ENCODE measurements at places on chromosomes 1 and 21. TPM values are rescaled to one million over a fixed set of nuclear protein-coding genes. Genes with fewer than 3 reads are reported as not detected.

DNA sequence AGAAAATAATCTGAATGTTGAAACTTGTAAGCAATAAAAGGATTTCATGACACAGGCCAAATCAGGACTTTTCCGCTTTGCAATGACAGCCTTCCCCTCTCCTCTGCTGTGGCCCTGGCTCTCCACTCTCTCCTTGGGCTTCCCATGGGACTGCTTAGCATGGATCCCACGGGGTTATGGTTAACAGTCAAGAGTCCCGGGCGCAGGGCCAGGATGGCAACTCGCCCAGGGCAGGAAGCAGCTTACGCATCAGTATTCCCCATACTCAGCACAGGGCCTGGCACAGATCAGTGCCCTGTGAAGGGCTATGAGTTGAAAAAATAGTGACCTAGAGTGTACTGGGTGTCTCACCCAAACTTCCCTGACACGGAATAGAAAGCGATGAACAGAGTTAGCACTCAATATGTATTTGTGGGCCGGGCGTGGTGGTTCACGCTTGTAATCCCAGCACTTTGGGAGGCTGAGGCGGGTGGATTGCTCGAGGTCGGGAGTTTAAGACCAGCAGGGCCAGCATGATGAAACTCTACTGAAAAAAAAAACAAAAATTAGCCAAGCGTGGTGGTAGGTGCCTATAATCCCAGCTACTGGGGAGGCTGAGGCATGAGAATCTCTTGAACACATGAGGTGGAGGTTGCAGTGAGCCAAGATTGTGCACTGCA, 29.1 kb upstream of the GRHL3 start:
- H3K27ac ChIP-seq = no peak overlapping the region
- H3K36me3 ChIP-seq = no peaks in the 10 kb centered on the region
- no peak overlapping the region for H3K4me3 ChIP-seq
- H3K27me3 ChIP-seq = no peaks in the 10 kb centered on the region

GRCh38 chr21:44927259-44927586, 6.5 kb upstream of the ITGB2 start:
- H3K4me3 ChIP-seq = peak overlapping the region; percentile 96
- peaks cover 71% of the 10 kb centered on the region for H3K4me1 ChIP-seq
- H3K27me3 ChIP-seq = no peaks in the 10 kb centered on the region
- DNase-seq = no peak
- no peaks in the 10 kb centered on the region for H3K36me3 ChIP-seq
- peak overlapping the region; percentile 38 for H3K27ac ChIP-seq

- DNase-seq = no peak
- H3K27ac ChIP-seq = no peak overlapping the region
- peaks cover 34% of the 10 kb centered on the region for H3K27me3 ChIP-seq
- no peaks in the 10 kb centered on the region for H3K36me3 ChIP-seq
- H3K4me1 ChIP-seq = peaks cover 12% of the 10 kb centered on the region
Observed at GRCh38 chr1:6425658-6426057, 1.1 kb downstream of the ESPN start.

DNA sequence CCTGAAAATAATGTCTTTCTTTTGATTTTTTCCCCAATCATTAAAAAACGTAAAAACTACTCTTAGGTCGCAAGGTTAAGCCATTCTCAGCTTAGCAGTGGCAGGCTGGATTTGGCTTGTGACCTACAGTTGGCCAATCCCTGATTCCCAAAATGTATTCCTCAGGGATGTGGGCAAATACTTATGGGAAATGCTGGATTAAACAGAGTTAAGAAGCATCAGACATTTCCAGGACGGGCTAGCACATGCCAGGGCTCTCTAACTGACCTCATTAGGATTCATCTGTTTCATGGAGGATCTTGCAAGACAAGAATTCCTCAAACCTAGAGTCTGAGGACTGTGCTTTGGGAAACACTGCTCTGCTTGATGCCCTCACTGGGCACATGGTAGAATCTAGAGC, 982 bp upstream of the IL24 start:
- no peak overlapping the region for H3K27ac ChIP-seq
- H3K4me3 ChIP-seq = no peak overlapping the region
- no peaks in the 10 kb centered on the region for H3K27me3 ChIP-seq
- DNase-seq = no peak

- H3K4me1 ChIP-seq = no peaks in the 10 kb centered on the region
- H3K27me3 ChIP-seq = no peaks in the 10 kb centered on the region
- H3K4me3 ChIP-seq = no peak overlapping the region
- no peaks in the 10 kb centered on the region for H3K36me3 ChIP-seq
- H3K27ac ChIP-seq = no peak overlapping the region
- no peak for DNase-seq
Observed at GRCh38 chr1:170707959-170708655, 44.2 kb downstream of the PRRX1 start.

DNA sequence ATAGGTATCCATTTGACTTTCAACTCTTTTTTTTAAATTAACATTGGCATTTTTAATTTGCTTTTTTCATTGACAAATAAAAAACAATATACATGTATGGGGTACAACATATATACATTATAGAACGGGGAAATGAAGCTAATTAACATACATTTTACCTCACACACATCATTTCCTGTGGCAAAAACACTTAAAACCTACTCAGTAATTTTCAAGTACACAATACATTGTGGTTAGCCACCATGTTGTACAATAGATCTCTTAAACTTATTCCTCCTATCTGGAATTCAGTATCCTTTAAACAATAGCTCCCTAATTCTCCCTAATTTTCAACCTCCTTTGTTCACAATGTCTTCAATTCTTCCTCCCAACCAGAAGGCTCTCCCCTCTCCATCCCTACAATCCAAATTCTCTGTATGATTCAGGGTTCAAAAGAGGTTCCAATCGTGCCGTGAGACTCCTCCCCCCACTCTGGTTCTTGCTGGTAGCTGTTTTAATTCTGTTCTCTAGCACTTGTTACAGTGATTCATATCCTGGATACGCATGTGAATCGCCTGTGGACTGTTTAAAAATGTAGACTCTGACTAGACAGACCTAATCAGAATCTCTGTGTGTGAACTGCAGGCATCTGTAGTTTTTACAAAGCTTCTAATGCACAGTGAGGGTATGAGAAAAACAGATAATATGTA, 87.6 kb upstream of the DUSP10 start:
- peaks cover 27% of the 10 kb centered on the region for H3K4me1 ChIP-seq
- H3K27me3 ChIP-seq = no peaks in the 10 kb centered on the region
- peak; percentile 40 for DNase-seq
- H3K4me3 ChIP-seq = peak overlapping the region; percentile 20
- H3K27ac ChIP-seq = peak overlapping the region; percentile 70

DNA sequence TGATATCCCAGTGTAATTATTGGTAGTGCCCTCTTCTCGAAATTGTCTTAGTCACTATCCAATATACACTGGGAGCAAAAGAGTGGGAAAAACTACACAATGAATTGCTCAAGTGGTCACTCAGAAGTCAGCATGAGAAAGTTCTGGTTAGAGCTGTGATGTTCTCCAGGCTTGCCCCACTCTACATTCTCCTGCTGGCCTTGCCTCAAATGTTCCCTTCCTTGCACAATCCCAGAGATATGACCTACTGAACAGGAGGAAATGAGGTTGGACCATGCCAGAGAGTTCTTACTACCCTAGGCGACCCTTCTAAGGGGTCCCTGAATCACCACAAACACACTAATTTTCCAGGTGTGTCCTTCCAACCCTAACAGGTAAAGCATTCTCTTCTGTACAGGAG, 40.8 kb downstream of the GLUL start:
- DNase-seq = no peak
- no peak overlapping the region for H3K27ac ChIP-seq
- H3K36me3 ChIP-seq = no peaks in the 10 kb centered on the region
- no peak overlapping the region for H3K4me3 ChIP-seq
- H3K4me1 ChIP-seq = no peaks in the 10 kb centered on the region

GRCh38 chr1:215720126-215720525, 153.0 kb downstream of the KCTD3 start:
- H3K36me3 ChIP-seq = no peaks in the 10 kb centered on the region
- no peak overlapping the region for H3K27ac ChIP-seq
- no peaks in the 10 kb centered on the region for H3K27me3 ChIP-seq
- H3K4me1 ChIP-seq = no peaks in the 10 kb centered on the region

The ECM1 gene
- total RNA-seq = 1.3 TPM

DNA sequence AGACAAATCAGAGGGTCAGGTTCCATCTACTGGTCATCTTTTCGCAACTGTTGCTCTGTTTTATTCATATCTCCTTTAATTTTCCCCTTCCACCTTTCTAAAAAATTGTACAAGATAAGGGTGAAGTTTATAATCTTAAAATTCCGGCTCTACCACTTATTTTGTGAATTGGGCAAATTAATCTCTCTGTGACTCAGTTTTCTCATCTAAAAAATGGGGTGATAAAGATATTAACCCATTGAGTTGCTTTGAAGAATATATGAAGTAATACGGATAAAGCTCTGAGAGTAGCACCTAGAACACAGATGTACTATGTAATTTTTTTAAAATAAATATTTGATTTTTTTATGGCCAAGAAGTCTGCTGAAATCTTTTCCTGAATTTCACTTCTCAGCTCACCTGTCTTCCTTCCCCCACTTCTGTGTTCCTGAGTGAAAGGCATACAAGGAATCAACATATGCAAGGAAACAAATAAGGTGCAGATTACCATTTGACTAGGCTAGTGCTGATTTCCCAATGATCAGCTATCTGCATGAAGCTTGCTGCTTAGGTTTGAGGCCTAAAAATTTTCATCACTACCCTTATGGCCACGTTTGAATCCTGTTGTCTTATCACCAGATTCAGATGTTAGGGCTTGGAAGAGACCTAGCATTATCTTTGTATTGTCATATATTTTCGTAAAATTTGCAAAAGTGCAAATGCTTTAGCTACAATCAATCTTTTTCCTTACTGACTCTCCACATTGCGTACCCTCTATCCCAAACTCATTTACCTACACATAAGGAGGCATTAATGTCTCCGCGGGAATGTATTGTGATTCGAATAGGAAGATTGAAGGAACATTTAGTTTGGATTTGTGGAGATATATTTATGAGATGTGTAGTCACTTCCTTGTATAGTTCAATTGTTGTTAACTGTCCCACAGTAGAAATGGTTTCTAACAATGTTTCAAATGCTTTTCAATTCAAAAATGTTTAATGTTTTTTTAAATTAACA, 718.3 kb upstream of the PTBP2 start:
- H3K36me3 ChIP-seq = no peaks in the 10 kb centered on the region
- H3K4me1 ChIP-seq = no peaks in the 10 kb centered on the region
- no peak for DNase-seq
- no peaks in the 10 kb centered on the region for H3K27me3 ChIP-seq
- H3K27ac ChIP-seq = no peak overlapping the region

The WNT3A gene
- total RNA-seq = not detected

GRCh38 chr1:46224966-46225365, 21.8 kb downstream of the LURAP1 start:
- H3K36me3 ChIP-seq = no peaks in the 10 kb centered on the region
- H3K27ac ChIP-seq = no peak overlapping the region
- no peak for DNase-seq
- peaks cover 3% of the 10 kb centered on the region for H3K4me1 ChIP-seq

The SYCP1 gene
- not detected for total RNA-seq

- no peak overlapping the region for H3K27ac ChIP-seq
- no peak for DNase-seq
Observed at GRCh38 chr1:44924835-44925464, 61.4 kb downstream of the EIF2B3 start.

The LIN28A gene
- total RNA-seq = not detected

The AMPD1 gene
- total RNA-seq = not detected

DNA sequence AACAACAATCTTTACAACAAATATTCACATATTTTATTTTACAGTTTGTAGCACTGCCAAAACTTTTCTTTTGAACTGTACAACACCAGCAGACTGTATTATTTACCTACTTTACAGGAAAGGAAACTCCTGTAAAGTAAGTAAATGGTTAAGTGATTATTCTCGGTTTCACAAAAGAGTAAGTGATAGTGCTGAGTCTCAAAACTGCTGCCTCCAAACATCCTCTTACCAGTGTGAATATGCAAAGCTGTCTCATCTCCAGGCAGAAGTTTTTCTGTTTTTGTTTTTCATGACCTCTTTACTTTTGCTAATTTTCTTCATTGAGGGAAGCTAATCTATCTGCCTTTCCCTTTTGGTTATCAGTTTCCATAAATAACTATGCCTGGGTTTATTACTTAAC, 286.7 kb downstream of the SRGAP2C start:
- DNase-seq = no peak
- H3K4me3 ChIP-seq = no peak overlapping the region
- H3K27me3 ChIP-seq = no peaks in the 10 kb centered on the region
- no peaks in the 10 kb centered on the region for H3K36me3 ChIP-seq
- no peaks in the 10 kb centered on the region for H3K4me1 ChIP-seq
- no peak overlapping the region for H3K27ac ChIP-seq

- H3K4me1 ChIP-seq = no peaks in the 10 kb centered on the region
- no peak overlapping the region for H3K4me3 ChIP-seq
- DNase-seq = no peak
- no peak overlapping the region for H3K27ac ChIP-seq
Observed at GRCh38 chr21:44434936-44435635, 20.2 kb upstream of the LRRC3 start.

GRCh38 chr1:198656500-198656932, 17.7 kb downstream of the PTPRC start:
- peak overlapping the region; percentile 64 for H3K27ac ChIP-seq
- DNase-seq = peak; percentile 93
- peaks cover 89% of the 10 kb centered on the region for H3K4me1 ChIP-seq
- peaks cover 6% of the 10 kb centered on the region for H3K36me3 ChIP-seq
- no peaks in the 10 kb centered on the region for H3K27me3 ChIP-seq

DNA sequence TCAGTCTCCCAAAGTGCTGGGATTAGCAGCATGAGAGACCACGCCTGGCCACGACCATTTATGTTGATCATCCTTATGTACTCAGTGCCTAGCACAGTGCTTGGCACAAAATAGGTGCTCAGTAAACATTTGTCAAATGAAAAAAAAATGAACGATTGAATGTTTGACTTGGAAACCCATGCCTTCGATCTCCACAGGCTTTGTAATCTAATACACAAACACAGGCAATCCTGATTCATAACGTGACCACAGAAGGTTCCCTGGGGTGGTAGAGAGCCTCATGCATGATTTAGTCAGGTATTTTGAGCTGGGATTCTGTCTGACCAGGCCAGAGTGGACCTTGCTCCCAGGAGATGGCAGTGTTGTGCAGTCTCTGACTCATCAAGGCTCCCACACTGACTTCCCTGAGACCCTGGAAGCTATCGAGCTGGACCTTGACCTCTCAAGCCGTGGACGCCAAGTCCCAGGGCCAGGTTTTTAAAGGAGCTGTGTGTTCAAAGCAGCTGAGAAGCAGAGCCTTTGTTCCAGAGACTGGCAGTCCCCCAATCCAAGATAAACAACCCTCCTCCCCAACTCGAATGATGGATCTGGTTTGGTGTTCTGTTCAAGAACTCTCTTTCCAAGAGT, 81.1 kb downstream of the PGM1 start:
- DNase-seq = no peak
- H3K4me1 ChIP-seq = no peaks in the 10 kb centered on the region
- no peaks in the 10 kb centered on the region for H3K36me3 ChIP-seq
- H3K4me3 ChIP-seq = no peak overlapping the region
- H3K27me3 ChIP-seq = no peaks in the 10 kb centered on the region

The S100A7A gene
- not detected for total RNA-seq

The NBPF20 gene
- 1.9 TPM for total RNA-seq
